ENCODE measurements at places on chromosomes 16 and 17. TPM values are rescaled to one million over a fixed set of nuclear protein-coding genes. Genes with fewer than 3 reads are reported as not detected.

The SPAG9 gene
- total RNA-seq = 131 TPM

DNA sequence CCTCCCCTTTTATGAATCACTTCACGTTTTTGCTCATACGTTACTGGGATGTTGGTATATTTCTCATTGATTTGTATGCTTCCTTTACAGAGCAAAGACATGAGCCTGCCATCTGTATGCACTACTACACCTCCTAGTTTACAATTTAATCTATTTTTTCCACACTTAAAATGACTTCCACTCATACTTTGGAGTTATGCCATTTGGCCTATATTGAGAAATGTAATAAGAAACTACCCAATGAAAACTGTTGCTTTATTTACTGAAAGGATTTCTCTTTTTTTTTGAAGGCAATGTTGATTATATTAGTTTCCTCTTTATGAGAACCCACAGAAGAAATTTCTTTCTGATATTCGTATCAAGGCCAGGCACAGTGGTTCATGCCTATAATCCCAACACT, 43.1 kb downstream of the DUSP14 start:
- no peak overlapping the region for H3K27ac ChIP-seq
- peaks cover 59% of the 10 kb centered on the region for H3K36me3 ChIP-seq
- H3K4me3 ChIP-seq = no peak overlapping the region
- DNase-seq = no peak
- H3K4me1 ChIP-seq = no peaks in the 10 kb centered on the region

DNA sequence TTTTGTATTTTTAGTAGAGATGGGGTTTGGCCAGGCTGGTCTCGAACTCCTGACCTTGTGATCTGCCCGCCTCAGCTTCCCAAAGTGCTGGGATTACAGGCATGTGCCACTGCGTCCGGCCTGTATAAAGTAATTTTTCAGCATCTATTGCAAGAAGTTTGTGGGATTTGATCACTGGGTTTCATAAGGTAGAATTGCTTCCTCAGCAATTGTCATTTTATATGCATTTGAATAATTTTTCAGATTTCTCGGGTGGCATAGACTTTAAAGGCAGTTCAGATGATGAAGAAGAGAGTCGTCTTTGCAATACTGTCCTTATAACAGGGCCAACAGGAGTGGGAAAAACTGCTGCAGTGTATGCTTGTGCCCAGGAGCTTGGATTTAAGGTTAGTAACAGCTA, 37.0 kb downstream of the TEFM start:
- H3K27ac ChIP-seq = no peak overlapping the region
- no peak for DNase-seq
- no peaks in the 10 kb centered on the region for H3K27me3 ChIP-seq
- H3K36me3 ChIP-seq = no peaks in the 10 kb centered on the region

The EFTUD2 gene
- 136 TPM for total RNA-seq

- H3K36me3 ChIP-seq = no peaks in the 10 kb centered on the region
- H3K27me3 ChIP-seq = no peaks in the 10 kb centered on the region
- H3K4me1 ChIP-seq = peaks cover 7% of the 10 kb centered on the region
- H3K27ac ChIP-seq = no peak overlapping the region
These were observed 30.4 kb downstream of the TRAF4 start for GRCh38 chr17:28774206-28774605.

GRCh38 chr16:88746506-88746905, 38.5 kb downstream of the PIEZO1 start:
- H3K4me3 ChIP-seq = no peak overlapping the region
- DNase-seq = peak; percentile 49
- H3K36me3 ChIP-seq = no peaks in the 10 kb centered on the region
- H3K27me3 ChIP-seq = no peaks in the 10 kb centered on the region
- H3K4me1 ChIP-seq = peaks cover 28% of the 10 kb centered on the region

The NAA60 gene
- total RNA-seq = 80.4 TPM

All from transverse colon (tissue), 4 donors.